Activated CD8-positive, alpha-beta memory T cell treated with anti-CD3 and anti-CD28 coated beads for 48 hours (primary cell): ENCODE measurements at places on chromosomes 13 and 19.

DNA sequence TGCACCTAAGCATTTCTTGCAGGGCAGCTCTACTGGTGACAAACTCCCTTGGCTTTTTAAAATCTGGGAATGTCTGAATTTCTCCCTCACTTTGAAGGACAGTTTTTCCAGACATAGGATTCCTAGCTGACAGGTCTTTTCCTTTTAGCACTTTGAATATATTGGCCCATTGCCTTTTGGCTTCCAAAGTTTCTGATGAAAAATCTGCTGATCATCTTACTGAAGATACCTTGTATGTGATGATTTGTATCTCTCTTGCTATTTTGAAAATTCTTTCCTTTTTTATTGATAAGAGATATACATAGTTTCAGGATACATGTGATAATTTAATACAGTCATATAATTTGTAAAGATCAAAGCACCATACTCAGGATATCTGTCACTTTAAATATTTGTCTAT lies 211.1 kb downstream of the ZIC5 start:
- no peak for DNase-seq

DNA sequence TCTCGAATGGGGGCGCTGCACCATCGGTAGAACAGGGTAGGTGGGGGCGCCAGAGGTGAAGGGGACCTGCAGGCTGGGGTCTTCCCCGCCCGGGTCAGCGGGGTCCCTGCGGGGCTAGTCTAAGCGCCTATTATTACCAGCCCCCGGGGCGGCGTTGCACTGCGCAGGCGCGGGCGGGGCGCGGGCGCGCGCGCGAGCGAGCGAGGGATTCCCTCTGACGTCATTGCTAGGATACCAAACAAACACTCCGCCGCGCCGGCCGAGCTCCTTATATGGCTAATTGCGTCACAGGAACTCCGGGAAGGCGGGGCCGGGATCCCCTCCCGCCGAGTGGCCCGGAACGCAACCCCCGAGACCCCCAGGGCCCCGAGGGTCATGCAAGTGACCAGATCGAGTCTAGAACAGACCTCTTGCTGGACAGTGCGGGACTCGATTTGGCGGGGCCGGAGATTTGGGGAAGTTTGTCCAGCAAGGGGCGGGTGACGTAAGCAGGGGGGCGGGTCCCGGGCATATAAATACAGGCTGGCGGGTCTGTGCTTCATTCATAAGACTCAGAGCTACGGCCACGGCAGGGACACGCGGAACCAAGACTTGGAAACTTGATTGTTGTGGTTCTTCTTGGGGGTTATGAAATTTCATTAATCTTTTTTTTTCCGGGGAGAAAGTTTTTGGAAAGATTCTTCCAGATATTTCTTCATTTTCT lies at the start of gene FOSB:
TSS of gene FOSB (plus strand) at position 541 of the 703 bp plus-strand sequence. CDS start 591 bp downstream, outside the sequence.
- DNase-seq: peak; percentile 85

DNA sequence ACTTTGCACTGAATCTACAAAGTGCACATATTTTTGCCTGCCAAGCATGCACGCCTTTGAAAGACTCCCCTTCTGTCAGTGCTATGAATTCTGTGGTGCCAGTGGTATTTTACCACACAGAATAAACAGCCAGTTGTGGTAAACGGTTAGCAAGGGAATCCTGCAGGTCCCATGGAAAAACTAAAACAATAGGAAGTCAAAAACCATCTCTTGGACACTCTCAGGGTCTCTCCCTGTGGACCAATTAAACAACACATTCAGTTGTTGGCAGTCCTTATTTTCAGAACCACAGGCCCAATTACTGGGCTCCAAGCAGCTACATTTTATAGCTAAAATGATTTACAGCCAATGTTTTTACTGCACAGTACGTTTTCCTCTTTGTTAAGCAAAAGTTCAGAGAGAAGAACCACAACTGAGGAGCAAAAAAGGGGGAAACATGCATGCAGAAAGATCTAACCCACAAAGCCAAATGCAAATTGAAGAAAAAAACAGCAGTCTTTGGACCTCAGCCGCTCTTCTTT lies 116.9 kb downstream of the KCTD12 start:
- no peak for DNase-seq

DNA sequence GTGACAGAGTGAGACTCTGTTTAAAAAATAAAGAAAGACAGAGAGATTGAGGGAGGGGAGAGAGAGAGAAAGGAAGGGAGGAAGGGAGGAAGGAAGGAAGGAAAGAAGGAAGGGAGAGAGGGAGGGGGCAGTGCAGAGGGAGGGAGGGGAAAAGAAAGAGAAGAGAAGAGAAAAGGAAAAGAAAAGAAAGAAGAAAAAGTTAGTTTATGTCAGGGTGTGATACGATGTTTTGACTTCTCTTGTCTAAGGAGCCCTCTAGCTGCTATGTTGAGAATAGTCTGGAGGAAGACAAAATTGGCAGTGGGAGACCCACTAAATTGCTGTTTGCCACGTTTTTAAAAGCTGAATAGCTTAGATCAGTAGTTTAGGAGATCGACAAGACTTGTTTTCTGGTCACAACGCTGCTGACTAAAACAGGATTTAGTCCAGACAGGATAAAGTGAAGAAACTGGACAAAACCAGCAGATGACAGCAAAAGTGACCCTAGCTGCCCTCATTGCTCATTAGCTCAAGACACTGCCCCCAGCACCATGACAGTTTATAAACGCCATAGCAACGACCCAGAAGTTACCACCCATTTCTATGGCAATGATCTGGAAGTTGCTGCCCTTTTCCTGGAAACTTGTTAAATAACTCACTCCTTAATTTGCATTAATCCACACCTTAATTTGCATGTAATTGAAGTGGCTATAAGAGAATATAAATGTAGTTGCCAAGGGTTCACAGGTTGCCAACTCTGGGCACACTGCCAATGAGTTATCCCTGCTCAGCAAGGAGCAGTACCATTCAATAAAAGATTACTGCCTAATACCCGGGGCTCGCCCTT lies 11.1 kb downstream of the TEX101 start:
- no peak for DNase-seq

DNA sequence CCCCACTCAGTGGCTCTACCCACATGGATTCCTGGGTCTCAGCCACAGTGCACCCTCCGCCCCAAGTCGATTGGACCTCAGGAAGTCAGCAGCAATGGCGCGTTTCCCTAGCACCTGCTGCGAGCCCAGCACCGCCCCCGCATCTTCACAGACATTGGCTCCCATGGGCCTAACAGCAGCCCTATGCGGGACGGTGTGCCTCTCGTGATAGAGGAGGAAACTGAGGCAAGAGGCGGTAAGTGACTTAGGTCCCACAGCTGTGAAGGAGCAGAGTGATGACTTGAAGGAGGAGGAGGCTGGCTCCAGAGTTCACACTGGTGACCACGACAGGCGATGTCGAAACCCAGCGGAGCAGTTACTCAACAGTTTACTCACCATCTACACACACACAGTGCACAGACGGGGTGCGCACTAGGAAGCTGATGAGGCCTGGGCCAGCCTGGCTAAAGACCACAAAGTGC lies 104.5 kb upstream of the SOX1 start:
- no peak for DNase-seq

GRCh38 chr13:58087566-58087965 lies 456.0 kb downstream of the PCDH17 start:
- no peak for DNase-seq

DNA sequence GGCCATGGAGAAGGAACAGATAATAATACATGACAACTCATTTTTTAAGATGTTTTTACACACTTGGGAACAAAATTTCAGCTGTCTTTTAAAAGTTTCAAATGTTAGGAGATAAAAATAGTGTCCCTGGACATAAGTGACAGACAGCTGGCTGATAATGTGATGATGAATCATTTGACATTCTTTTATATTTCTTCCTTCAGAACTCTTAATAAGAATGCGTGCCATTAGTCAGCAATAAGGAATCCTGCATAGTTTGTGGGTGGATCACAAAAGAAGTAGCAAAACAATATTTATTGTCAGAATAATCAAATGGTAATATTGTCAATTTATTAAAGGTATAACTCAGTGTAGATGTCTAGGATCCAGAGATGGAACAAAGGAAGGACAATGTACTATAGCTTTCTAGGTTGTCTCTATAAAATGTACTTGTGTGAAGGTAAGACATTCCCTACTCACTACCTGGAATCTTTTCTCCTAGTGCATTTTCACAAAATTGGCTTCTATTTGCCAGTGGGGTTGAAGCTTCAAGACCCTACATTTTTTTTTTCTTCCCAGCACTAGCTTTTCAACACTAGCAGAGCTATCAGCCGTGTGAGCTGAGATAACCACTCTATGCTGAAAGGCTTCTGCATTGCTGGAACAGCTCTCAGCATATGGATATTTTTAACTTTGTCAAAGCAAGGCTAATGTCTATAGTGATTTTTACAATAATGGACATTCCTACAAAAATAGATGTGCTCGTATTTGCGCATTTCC lies 175.6 kb upstream of the SLITRK6 start:
- DNase-seq: no peak

DNA sequence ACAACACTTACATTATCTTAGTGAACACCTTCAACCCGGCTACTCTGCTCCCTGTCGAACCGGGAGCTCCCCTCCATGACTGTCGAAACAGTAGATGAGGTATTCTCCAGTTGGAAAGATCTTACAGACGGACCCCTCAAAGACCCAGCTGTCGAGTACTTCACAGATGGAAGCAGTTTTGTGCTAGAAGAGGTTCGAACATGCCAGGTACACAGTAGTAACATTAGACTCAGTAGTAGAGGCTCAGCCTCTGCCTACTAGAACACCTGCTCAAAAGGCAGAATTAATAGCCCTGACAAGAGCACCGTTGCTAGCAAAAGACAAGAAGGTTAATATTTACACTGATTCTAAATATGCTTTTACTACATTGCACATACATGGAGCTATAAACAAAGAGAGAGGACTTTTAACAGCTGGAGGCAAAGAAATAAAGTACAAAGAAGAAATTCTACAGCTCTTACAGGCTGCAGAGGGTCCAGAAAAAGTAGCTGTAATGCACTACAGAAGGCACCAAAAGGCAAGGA lies 13.6 kb upstream of the SLC15A1 start:
- DNase-seq: no peak

DNA sequence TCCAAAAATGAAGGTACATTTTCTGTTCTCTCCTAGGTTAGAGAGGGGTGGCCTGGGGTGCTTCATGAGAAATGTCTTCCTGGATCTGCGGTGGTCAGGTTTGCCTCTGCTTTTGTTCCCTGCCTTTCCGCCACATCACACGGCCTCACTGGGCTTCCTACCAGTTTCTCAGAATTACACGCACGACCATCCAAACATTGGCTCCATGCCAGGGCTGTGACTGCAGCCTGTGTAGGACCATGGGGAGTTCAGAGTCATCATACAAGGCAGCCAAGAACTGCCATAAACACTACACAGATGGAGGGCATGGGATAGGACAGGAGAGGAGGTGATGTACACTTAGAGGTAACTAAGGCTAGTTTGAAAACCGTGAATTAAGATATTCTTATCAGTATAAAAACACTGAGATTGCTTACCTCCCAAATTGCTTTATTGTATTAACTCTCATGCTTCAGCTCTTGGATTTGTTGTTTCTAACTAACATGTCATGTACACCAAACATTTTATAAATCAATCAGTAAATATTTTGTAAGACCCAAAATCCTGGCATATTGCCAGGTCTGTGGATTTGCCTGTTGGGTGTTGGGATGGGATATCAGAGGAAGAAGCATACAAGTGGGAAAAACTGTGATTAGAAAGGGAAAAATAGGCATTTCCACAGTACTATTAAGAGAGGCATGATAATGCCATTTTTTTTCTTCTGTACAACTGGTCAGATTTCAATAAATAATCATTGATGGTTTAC lies 45.2 kb downstream of the CDADC1 start:
- no peak for DNase-seq

GRCh38 chr19:524062-524674 lies 7.4 kb upstream of the CDC34 start:
- DNase-seq: no peak

- no peak for DNase-seq
Measured at GRCh38 chr13:40629678-40630384, 36.6 kb downstream of the FOXO1 start.

DNA sequence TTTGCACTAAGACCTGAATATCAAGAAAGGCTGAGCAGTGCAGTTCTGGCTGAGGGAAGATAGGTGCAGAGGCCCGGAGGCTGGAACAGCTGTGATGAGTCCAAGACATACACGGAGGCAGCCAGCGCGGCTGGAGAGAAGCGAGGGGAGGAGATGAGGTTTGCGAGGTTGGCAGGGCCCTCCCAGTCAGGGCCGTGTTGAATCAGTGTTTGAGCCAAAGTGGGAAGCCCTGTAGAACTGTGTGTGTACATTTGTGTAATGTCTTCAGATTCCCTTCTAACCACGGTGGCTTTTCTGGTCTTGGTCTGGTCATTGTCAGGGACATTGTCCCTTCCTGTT lies 34.9 kb downstream of the PAK4 start:
- no peak for DNase-seq

DNA sequence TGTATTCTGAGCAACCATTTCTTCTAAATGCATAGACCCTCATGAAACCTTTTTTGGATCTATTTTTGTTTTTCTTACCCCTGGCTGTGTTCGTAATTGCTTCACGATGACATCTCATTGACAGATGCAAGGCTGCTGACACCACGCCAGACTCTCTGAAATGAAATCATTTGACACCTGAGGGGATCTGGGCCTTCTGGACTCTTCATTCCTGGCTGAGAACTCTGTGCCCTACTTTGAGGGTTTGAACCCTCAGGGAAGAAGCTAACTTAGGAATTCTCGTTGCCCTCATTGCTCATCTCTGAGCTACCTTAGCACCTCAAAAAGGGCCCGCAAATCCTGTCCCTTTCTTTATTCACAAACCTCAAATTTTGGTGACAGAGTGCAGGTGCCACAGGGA lies 40.5 kb upstream of the NBEA start:
- no peak for DNase-seq

DNA sequence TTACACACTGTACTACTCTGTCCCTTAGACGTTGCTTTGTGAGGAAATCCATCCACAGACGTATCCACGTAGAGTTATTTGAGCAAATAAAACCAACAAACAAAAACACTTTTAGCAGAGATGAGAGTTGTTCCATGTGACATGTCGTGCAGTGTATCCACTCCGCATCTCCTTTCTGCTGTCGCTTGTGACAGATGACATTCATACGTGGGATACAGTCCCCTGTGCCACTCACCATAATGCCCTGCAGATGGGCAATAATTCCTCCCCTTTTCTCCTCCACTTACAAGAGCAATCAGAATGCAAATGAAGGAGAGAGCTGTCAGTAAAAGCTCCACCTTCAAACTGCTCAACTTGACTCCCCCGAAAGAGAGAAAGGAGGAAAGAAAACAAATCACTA lies 26.0 kb downstream of the IRS2 start:
- no peak for DNase-seq

GRCh38 chr13:43831088-43831487 lies 44.3 kb upstream of the ENOX1 start:
- no peak for DNase-seq

- DNase-seq: no peak
Measured at GRCh38 chr13:111584101-111584672, 263.7 kb downstream of the TEX29 start.

DNA sequence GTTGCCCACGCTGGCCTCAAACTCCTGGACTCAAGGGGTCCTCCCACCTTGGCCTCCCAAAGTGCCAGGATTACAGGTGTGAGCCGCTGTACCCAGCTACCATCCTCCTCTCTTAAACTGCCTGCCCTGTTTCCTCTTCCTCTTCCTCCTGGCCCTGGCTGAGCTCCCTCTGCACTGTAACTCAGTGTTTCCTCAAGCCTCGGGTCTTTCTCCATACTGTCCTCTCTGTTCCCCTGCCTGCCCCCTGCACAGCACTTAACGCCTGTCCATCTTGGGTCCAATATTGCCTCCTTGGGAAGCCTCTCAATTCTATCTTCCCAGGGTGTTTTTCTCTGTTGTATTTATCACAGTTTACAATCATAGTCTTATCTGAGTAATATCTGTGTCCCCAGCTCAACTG lies 6.1 kb downstream of the LIPE start:
- no peak for DNase-seq
